ENCODE measurements at places on chromosomes 11 and 22.

GRCh38 chr11:10786451-10786850 lies 22.3 kb downstream of the EIF4G2 start:
- no peak for DNase-seq

GRCh38 chr11:35812828-35813227 lies 131.0 kb upstream of the LDLRAD3 start:
- DNase-seq, result no peak

DNA sequence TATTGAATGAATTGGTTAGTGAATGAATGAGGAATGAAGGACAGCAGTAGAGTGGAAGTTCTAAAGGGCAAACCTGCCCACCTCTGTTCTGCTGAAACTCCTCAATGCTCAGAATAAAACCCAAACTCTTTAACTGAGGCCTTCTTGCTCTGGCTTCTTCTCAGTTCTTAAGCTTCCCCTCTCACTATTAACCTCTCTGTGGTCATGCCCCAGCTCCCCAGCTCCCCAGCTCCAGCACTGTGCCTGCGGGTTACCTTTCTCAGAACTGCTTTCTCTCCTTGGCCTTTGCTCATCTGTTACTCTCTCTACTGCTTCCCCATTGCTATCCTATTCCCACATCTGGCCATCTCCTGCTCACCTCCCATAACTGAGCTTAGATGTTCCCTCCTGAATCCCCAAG lies 137.4 kb downstream of the NXPE2 start:
- DNase-seq, result no peak

GRCh38 chr11:64150481-64151239 lies 15.3 kb downstream of the MACROD1 start:
- no peak for DNase-seq

GRCh38 chr11:44573333-44573732 lies 7.9 kb downstream of the CD82 start:
- peak; percentile 48 for DNase-seq

GRCh38 chr11:72631806-72632731 lies 42.2 kb downstream of the PDE2A start:
- DNase-seq, result no peak

DNA sequence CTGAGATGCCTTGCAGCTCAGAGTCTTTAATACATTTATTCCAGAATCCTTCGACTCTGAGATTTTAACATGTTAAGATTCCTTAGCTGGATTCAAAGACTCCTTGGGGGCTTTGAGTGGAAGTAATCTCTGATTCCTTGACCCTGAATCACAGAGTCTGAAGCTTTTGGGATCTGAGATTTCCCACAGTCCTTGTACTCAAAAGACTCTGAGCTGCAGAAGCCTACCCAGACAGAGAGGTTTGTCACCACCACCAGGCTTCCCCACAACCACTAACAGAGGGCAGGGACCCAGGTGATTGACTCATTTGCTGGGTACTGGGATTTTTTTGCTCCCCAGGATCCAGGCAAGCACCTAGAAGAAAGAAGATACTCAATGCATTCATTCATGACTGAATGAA lies 1.4 kb upstream of the SERPINH1 start:
- DNase-seq, result no peak

GRCh38 chr22:26542831-26543230 lies 30.6 kb upstream of the TFIP11 start:
- no peak for DNase-seq

DNA sequence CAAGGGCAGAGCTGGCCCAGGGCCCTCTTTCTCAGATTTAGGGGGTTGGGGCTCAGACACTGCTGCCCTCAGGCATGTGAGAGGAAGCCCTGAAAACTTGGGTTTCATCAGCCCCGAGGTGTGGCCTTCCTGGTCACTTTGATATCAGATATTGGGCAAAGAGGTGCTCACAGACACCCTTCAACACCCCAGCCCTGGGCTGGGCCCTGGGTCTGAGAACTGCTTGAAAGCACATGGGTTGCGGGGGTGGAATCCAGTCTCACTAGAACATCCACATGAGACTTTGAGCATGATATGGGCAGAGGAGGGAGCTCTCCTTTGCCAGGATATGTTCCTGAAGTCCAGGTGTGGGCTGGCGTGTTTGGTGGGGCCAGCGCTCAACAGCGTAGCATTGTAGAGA lies 10.4 kb downstream of the DGAT2 start:
- DNase-seq, result no peak

DNA sequence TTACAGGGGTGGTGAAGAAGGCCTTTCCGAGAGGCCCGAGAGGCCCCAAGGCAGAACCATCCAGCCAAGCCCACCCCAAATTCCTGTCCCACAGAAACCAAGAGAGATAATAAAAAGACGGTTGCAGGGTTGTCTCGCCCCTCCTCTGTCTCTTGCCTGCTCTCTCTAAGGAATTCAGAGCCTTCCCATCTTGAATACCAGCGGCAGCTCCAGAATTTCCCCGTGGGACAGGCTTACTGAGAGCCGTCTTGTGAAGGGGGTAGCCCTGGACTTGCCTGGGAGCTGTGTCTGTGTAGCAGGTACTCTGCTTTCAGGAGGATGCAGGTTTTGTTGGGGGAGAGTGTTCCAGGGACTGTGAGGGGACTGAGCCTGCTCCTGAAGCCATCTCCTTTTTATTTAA lies 9.6 kb upstream of the EIF3D start:
- DNase-seq, result no peak

- no peak for DNase-seq
These were observed 17.9 kb downstream of the CAPN5 start for GRCh38 chr11:77084581-77085191.

DNA sequence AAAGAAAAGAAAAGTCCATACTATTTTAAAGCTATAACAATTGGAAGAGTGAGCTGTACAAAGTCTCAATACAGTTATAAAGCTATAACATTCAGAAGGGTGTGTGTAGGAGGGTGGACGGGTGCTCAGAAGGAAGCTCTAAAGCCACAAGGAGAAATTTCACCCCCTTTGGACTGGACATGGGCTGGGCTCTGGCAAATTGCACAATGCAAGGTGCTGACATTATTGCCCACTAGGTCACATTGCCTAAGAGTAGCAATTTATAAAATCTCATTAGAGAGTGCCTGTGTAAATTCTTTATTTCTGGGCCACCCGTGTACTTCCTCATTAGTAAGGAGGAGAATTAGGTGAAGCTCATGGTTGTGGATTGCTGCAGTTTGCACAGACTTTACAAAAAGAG lies 5.7 kb upstream of the APOBEC3A start:
- DNase-seq, result no peak

- peak; percentile 53 for DNase-seq
These were observed at the start of gene FADS3 for GRCh38 chr11:61891331-61892084. Gene FADS3 (minus strand): TSS chr11:61891545. CDS start chr11:61891381, 164 bp downstream.

DNA sequence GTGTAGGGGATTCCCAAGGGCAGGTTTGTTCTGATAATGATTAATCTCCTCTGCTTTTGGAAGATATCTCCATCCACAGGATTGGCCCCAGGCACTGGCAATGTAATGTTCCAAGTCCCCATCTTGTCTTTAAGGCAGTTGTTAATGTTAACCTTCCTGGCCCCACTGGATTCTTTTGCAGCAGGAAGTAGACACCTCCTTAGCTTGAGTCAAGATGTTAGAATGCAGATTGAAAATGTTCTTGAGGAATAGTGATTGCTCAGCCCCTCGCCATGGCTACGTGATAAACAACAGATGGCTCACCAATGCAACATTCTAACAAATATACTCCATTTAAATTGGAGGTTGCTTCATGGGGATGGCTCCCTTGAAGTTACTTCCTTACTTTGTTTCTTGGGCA lies 7.3 kb downstream of the HEPHL1 start:
- DNase-seq, result no peak

DNA sequence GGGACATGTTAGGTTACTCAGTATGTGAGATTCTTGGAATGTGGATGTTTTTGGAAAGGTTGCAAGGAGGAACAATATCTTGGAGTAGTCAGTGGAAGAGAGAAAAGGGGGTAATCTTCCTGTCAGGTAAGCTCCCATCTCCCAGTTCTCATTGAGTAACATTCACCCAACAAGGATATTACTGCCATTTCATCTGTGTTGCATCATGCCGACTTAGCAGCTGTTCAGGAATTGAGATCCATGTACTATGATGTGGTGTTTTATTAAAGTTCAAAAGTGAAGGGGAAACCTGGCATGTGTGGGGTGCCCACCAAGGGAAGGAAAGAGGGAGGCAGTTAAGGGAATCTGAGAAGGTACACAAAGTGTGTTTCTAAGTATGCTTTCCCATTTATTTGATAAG lies 58.4 kb upstream of the RASSF10 start:
- DNase-seq, result no peak

DNA sequence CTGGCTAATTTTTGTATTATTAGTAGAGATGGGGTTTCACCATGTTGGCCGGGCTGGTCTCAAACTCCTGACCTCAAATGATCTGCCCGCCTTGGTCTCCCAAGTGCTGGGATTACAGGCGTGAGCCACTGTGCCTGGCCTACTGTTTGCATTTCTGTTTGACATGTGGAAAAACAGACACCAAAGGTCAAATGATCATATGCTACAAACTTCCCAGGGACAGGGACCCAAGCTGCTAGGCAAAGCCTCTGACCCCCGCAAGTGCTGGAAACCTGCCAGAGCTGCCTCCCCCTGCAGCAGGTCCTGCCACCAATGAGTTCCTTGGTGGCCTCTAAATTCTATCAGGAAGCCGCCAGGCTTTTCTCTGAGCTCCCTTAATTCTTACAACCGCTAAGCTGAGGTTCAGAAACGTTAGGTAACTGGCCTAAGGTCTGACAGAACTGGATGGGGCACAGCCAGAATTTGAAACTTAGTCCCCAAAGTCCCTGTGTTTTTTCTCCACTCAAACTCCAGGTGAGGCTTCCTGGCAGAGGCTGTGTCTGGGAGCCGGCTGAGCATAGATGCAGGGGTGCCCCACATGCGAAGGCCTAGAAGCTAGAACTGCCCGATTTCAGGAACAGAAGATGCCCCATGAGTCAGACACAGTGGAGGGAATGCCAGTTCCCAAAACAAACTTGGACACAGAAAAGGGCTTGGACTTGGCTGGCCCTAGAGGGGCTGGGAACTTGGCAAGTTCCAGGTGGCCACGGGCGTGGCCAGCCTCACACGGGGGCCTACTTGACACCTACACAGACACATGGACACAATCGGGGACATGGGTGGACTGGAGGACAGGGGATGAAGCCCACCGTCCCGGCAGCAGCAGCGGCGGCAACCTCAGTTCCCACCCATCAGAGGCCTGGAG lies 7.4 kb downstream of the CSNK1E start:
- DNase-seq, result no peak

Data from hematopoietic multipotent progenitor cell treated with erythropoietin and hydrocortisone succinate and interleukin-3 and kit ligand, for 15 days (in vitro differentiated cells).